Osteoblast (primary cell): ENCODE measurements at places on chromosomes 7 and 10. TPM values are rescaled to one million over a fixed set of nuclear protein-coding genes. Genes with fewer than 3 reads are reported as not detected.
A peak's percentile ranks its signal among the peaks of the same experiment; 100 is the strongest.

DNA sequence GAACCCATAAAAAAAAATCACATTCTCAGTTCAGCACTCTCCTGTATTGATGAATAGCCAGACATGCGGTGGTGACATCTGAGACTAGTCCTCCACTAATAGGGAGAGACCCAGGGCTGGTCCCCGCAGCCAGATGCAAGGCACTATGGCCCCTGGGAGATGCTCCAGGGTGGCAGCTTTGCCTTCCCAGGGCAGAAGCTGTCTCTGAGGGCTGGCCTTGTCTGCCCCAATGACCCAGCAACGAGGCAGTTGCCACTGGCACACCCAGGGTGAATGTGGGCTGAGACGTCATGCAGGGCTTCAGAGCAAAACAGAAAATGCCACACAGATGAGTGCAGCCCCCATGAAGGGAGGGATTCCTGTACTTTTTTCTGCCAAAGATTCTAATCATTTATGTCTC, 50.1 kb upstream of the GDF10 start:
- H3K36me3 ChIP-seq, result no peaks in the 10 kb centered on the region
- DNase-seq, result no peak
- no peak overlapping the region for H3K4me3 ChIP-seq
- H3K27me3 ChIP-seq, result peaks cover 22% of the 10 kb centered on the region
- H3K4me1 ChIP-seq, result peaks cover 14% of the 10 kb centered on the region

The RBM28 gene
- 12.1 and 16.6 TPM in 2 replicates for total RNA-seq

The OGDHL gene
- total RNA-seq, result under 0.01 and 0.36 TPM in 2 replicates

DNA sequence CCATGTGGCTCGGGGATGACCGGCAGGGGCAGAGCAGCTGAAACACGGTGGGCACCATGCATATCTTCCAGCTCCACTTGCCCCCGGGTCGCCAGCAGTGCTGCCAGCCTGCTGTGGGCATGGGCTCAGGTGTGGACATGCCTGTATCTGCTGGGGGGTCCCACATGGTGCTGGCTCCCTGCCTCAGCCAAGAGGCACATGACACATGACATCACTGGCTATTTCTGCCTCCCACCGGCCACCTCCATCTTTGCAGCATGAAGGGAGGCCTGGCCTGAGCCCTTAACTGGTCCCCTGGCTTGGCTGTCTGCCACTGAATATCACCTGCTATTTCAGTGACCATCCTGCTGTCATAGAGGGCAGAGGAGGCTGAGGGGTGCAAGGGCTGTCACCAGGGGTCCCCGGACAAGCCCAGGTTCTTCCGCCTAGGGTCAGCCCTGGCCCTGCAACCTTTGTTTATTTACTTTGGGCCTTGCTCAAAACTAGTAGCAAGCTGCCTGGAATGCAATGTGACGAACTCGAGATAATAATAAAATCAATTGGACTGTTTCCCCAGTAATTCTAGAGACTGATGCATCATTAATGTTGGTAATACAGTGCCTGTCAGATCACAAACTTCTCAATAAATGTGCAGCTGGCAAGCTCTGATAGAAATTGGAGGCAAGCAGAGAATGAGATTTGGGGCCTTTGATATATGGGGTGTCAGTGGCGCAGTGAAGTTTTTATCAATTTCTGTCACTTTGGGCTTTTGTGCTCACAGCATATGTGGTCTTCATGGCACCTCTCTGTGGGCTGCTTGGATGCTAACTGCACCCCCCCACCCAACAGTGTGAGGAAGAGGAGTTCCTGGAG, 28.5 kb downstream of the ZMIZ1 start:
- no peak overlapping the region for H3K4me3 ChIP-seq
- no peak for DNase-seq
- H3K4me1 ChIP-seq, result peaks cover 46% of the 10 kb centered on the region
- peak overlapping the region; percentile 17 for H3K27ac ChIP-seq
- peaks cover 8% of the 10 kb centered on the region for H3K36me3 ChIP-seq

DNA sequence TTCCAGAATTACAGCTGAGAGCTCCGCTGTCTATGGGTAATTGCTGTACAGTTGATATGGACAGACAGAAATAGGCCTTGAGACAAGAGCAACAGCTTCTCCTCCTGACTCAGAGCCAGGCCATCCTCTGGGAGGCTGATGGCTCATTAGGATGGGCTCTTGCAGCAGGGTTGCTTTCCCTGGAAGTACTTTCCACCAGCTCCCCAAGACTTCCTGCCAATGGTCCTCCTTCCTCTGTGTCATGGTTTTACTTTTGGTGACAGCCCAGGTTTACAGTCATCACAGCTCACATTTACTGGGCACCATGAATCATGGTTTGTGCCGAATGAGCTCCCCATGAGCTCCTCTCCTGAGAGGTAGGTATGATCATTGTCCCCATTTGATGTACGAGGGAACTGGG, 131.8 kb downstream of the HECW1 start:
- no peak overlapping the region for H3K27ac ChIP-seq
- DNase-seq, result peak; percentile 81
- peaks cover 3% of the 10 kb centered on the region for H3K27me3 ChIP-seq
- no peaks in the 10 kb centered on the region for H3K36me3 ChIP-seq
- peaks cover 3% of the 10 kb centered on the region for H3K4me1 ChIP-seq
- H3K4me3 ChIP-seq, result no peak overlapping the region

GRCh38 chr7:67542916-67543315, 546.3 kb downstream of the TYW1 start:
- no peak for DNase-seq
- H3K27me3 ChIP-seq, result no peaks in the 10 kb centered on the region
- no peak overlapping the region for H3K27ac ChIP-seq

GRCh38 chr7:103748680-103749079, 240.8 kb downstream of the RELN start:
- no peak overlapping the region for H3K4me3 ChIP-seq
- H3K4me1 ChIP-seq, result no peaks in the 10 kb centered on the region
- H3K36me3 ChIP-seq, result no peaks in the 10 kb centered on the region
- no peaks in the 10 kb centered on the region for H3K27me3 ChIP-seq
- DNase-seq, result no peak

The ARF5 gene
- total RNA-seq, result 146 and 147 TPM in 2 replicates

DNA sequence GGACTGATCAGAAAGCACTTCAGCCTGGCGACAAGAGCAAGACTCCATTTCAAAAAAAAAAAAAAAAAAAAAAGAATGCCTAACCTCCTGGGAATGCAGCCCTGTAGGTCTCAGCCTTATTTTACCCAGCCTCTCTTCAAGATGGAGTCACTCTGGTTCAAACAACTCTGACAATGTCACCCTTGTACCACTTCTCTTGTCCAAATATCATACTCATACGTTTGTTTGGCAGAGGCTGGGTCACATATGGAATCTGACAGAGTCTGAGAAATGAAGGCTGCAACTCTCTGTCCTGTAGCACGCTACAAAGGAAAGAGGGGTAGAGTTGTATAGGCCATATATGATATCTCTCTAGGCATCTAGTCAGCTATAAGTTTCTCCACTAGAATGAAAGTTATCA, 58.6 kb upstream of the GSAP start:
- H3K36me3 ChIP-seq, result no peaks in the 10 kb centered on the region
- H3K27ac ChIP-seq, result no peak overlapping the region
- no peaks in the 10 kb centered on the region for H3K27me3 ChIP-seq
- H3K4me1 ChIP-seq, result peaks cover 4% of the 10 kb centered on the region
- no peak for DNase-seq

The UNCX gene
- not detected in 2 replicates for total RNA-seq

The FAM25A gene
- total RNA-seq, result not detected in 2 replicates

- H3K36me3 ChIP-seq, result no peaks in the 10 kb centered on the region
- no peaks in the 10 kb centered on the region for H3K27me3 ChIP-seq
- no peak overlapping the region for H3K4me3 ChIP-seq
- H3K4me1 ChIP-seq, result peaks cover 3% of the 10 kb centered on the region
- DNase-seq, result no peak
Measured at GRCh38 chr10:112769611-112770370, 180.3 kb upstream of the TCF7L2 start.
